ENCODE measurements at places on chromosomes 1 and 21. TPM values are rescaled to one million over a fixed set of nuclear protein-coding genes. Genes with fewer than 3 reads are reported as not detected.

Gene PLA2G2A
- 7.1 TPM for total RNA-seq

GRCh38 chr1:59317780-59318179 lies 20.9 kb downstream of the FGGY start:
- no peak for DNase-seq

Gene AHCTF1
- total RNA-seq: 41.9 TPM

DNA sequence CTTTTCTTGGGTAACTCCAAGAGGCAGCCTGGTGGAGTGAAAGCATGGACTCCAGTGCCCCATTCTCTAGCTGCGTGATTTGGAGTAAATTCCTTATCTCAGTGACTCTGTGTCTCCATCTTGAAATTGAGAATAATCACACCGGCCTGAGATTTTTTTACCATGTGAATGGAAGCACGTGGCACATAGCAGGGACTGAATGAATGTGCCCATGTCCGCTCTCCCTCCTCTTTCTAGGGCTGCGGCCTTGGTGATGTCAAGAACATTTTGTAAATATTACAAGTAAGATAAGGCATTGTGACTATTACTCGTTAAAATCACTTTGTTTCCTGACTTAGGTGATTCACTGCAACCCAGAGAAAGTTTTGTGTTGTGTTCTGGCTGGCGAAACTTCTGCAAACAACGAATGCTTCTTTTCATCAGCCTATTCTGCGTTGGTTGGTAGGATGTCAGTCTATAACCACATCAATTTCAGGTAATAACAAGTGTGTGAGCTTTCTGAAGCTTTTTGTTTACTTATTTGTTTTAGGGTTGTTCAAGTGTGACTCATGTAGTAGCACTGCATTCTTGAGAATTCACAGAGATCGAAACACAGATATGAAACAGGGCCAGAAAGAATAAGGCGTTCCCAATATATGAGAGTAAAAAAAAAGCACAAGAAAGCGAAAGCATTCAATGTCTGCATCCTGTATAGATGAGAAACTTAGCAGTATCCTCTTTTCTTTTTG lies 135.7 kb upstream of the SLC45A1 start:
- DNase-seq: no peak
